ENCODE measurements at places on chromosomes 3 and 15. TPM values are rescaled to one million over a fixed set of nuclear protein-coding genes. Genes with fewer than 3 reads are reported as not detected.

Gene TMEM43
- total RNA-seq, result 54.9 TPM

Gene ADAMTS9
- 20.6 TPM for total RNA-seq

Gene NLGN1
- 0.65 TPM for total RNA-seq

Gene FAM81A
- not detected for total RNA-seq

Gene CCR9
- not detected for total RNA-seq

Gene TYRO3
- total RNA-seq, result 1.6 TPM

Gene SPRED1
- 13.9 TPM for total RNA-seq

Gene AHSG
- not detected for total RNA-seq

Gene IGF2BP2
- 19.0 TPM for total RNA-seq

Gene BFSP2
- not detected for total RNA-seq

Gene PP2D1
- not detected for total RNA-seq

Gene SAMMSON
- total RNA-seq, result not detected

Gene P2RY1
- total RNA-seq, result under 0.01 TPM

Gene FSIP1
- 0.44 TPM for total RNA-seq

Gene IL16
- total RNA-seq, result 1.5 TPM

Gene CPN2
- total RNA-seq, result not detected

Gene TAGLN3
- total RNA-seq, result not detected

Gene ERC2
- total RNA-seq, result 1.5 TPM

Gene HIGD1A
- total RNA-seq, result 95.5 TPM

Gene TMEM207
- total RNA-seq, result not detected

Gene PLSCR5
- not detected for total RNA-seq

Gene STX19
- total RNA-seq, result not detected

Gene TEX55
- not detected for total RNA-seq

Gene C3orf70
- 0.65 TPM for total RNA-seq

Gene LRRK1
- 4.4 TPM for total RNA-seq

Measured in lung microvascular endothelial cell (primary cell).